ENCODE measurements at places on chromosomes 7 and 10.
A peak's percentile ranks its signal among the peaks of the same experiment; 100 is the strongest.

DNA sequence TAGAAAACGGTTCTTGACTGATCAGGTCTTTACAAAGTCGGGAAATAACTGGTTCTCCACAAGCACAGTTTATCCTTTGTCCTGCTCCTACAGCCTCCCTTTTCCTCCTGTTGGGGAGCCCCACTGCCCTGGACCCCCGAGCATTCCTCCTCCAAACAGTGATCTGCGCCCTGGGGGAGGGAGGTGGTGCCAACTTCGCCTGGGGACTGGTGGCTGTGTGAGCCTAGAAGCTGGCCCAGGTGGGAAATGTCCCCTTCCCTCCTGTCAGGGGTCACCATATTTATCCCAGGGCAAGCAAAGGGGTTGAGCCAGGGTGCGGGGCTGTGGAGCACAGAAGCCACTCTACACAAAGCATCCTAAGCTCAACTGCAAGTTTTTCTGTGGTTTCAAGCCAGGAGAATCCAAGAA is 5.2 kb downstream of the HMX3 start:
- H3K4me1 ChIP-seq = peaks cover 14% of the 10 kb centered on the region
- H3K27me3 ChIP-seq = peaks cover 96% of the 10 kb centered on the region
- no peak overlapping the region for H3K27ac ChIP-seq
- H3K36me3 ChIP-seq = no peaks in the 10 kb centered on the region

GRCh38 chr10:119575506-119575905 is 21.3 kb downstream of the TIAL1 start:
- DNase-seq = no peak
- H3K4me3 ChIP-seq = no peak overlapping the region
- peak overlapping the region; percentile 41 for H3K27ac ChIP-seq
- peaks cover 34% of the 10 kb centered on the region for H3K36me3 ChIP-seq

GRCh38 chr10:101075775-101076174 is 14.0 kb downstream of the KAZALD1 start:
- H3K27ac ChIP-seq = no peak overlapping the region
- no peak for DNase-seq
- no peaks in the 10 kb centered on the region for H3K36me3 ChIP-seq
- peaks cover 82% of the 10 kb centered on the region for H3K27me3 ChIP-seq
- H3K4me3 ChIP-seq = no peak overlapping the region
- peaks cover 23% of the 10 kb centered on the region for H3K4me1 ChIP-seq

DNA sequence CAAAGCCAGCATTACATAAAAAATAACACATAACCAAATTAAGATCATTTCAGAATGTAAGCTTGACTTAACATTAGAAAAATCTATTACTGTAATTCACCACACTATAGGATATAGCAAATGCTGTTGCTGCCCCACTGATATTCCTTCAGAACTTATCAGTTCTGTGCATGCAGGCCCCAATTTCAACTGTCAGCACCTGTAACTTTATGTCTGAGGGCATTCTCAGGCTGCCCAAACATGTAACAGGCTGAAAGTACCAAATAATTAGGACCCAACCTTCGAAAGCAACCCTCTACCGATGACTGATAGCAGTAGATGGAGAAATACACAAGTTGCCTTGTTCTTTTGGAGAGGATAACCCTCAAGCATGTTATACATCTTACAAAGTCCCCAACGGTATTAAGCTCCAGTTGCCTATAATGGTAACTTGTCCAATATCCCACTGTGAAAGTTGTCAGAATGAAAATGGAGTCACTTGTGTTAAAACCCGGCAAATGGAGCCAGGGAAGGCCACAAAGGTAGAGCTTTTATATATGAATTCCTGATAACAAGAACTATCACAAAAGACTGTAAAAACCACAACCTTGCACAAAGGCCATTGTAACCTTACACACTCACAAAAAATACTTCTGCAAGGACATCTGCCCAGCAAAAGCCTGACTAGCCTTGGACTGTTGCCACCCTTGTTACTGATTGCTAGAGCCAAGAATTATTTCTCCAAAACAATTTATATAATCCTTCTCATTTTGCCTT is 66.9 kb upstream of the ZNF746 start:
- H3K4me1 ChIP-seq = peaks cover 10% of the 10 kb centered on the region
- peaks cover 51% of the 10 kb centered on the region for H3K36me3 ChIP-seq
- no peak for DNase-seq
- H3K27me3 ChIP-seq = no peaks in the 10 kb centered on the region
- no peak overlapping the region for H3K4me3 ChIP-seq

GRCh38 chr7:155874411-155874810 is 62.1 kb upstream of the SHH start:
- H3K4me3 ChIP-seq = no peak overlapping the region
- no peak for DNase-seq
- peaks cover 25% of the 10 kb centered on the region for H3K27me3 ChIP-seq
- H3K4me1 ChIP-seq = no peaks in the 10 kb centered on the region

GRCh38 chr10:89644691-89644966 is 413 bp downstream of the PANK1 start:
- no peaks in the 10 kb centered on the region for H3K27me3 ChIP-seq
- H3K36me3 ChIP-seq = no peaks in the 10 kb centered on the region

- no peaks in the 10 kb centered on the region for H3K4me1 ChIP-seq
- no peak overlapping the region for H3K4me3 ChIP-seq
Measured at GRCh38 chr7:131284702-131285419, 42.8 kb upstream of the MKLN1 start.

DNA sequence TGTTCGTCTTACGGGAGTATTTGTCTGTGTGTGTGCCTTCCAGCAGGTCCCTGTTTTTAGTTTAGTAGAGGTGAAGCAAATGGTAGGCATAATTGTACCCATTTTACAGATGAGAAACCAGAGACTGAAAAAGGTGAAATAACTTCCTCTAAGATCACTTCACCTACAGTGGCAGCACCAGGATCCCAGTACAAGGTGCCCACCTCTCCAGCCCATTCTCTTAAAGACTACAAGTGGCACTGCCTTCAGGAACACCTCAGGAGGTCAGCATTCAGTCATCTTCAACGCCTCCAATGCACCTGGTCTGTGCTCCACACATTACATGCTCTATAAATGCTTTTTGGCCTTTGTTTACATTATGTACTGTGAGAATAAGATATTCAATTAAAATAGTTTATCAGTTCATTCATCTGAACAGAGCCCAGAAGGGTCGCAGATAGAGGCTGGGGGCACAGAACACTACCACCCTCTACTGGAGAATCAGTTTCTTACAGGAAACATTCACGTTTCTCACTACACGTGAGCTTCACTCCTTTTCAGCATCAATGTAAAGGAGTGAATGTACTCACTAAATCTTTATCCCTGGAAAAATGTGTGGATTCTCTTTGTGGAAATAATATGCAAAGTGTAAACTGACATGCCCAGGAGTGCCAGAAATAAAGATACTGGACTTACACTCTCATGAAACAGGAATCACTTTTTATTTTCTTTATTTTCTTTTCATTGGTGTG is 45.5 kb upstream of the ABLIM1 start:
- H3K4me3 ChIP-seq = no peak overlapping the region
- peaks cover 3% of the 10 kb centered on the region for H3K36me3 ChIP-seq
- no peak for DNase-seq

GRCh38 chr10:132248455-132249225 is 59.1 kb downstream of the STK32C start:
- H3K4me1 ChIP-seq = peaks cover 3% of the 10 kb centered on the region
- H3K36me3 ChIP-seq = no peaks in the 10 kb centered on the region
- peak; percentile 83 for DNase-seq
- peaks cover 18% of the 10 kb centered on the region for H3K27me3 ChIP-seq
- H3K27ac ChIP-seq = no peak overlapping the region
- H3K4me3 ChIP-seq = peak overlapping the region; percentile 70

GRCh38 chr10:14220026-14220425 is 110.7 kb downstream of the FRMD4A start:
- no peaks in the 10 kb centered on the region for H3K36me3 ChIP-seq
- peaks cover 10% of the 10 kb centered on the region for H3K4me1 ChIP-seq
- no peak overlapping the region for H3K4me3 ChIP-seq
- no peak overlapping the region for H3K27ac ChIP-seq

DNA sequence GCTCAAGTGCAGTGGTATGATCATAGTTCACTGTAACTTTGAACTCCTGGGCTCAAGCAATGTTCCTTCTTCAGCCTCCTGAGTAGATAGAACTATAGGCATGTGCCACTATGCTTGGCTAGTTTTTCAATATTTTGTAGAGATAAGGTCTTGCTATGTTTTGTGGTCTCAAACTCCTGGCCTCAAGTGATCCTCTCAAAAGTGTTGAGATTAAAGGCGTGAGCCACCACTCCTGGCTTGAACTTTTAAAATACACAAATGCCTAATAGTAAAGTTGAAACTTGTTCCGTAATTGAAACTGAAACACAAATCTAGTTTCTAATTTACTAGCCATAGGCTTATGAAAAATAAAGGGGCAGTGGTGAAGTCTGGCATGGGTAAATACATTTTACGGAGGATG is 65.7 kb downstream of the AP3M1 start:
- no peaks in the 10 kb centered on the region for H3K27me3 ChIP-seq
- no peak overlapping the region for H3K4me3 ChIP-seq
- peaks cover 4% of the 10 kb centered on the region for H3K4me1 ChIP-seq
- H3K36me3 ChIP-seq = peaks cover 19% of the 10 kb centered on the region

GRCh38 chr10:64394744-64395143 is 873.5 kb downstream of the REEP3 start:
- H3K4me1 ChIP-seq = peaks cover 8% of the 10 kb centered on the region
- no peak overlapping the region for H3K27ac ChIP-seq
- no peak for DNase-seq
- no peaks in the 10 kb centered on the region for H3K36me3 ChIP-seq
- no peak overlapping the region for H3K4me3 ChIP-seq

GRCh38 chr10:1400101-1401070 is 336.9 kb downstream of the ADARB2 start:
- no peaks in the 10 kb centered on the region for H3K36me3 ChIP-seq
- DNase-seq = no peak
- peaks cover 8% of the 10 kb centered on the region for H3K4me1 ChIP-seq
- H3K4me3 ChIP-seq = no peak overlapping the region
- H3K27me3 ChIP-seq = peaks cover 31% of the 10 kb centered on the region

- peaks cover 3% of the 10 kb centered on the region for H3K4me1 ChIP-seq
- no peak for DNase-seq
- no peak overlapping the region for H3K27ac ChIP-seq
- H3K4me3 ChIP-seq = no peak overlapping the region
- H3K27me3 ChIP-seq = no peaks in the 10 kb centered on the region
- H3K36me3 ChIP-seq = peaks cover 6% of the 10 kb centered on the region
Measured at GRCh38 chr10:75197906-75198305, 12.7 kb upstream of the VDAC2 start.

DNA sequence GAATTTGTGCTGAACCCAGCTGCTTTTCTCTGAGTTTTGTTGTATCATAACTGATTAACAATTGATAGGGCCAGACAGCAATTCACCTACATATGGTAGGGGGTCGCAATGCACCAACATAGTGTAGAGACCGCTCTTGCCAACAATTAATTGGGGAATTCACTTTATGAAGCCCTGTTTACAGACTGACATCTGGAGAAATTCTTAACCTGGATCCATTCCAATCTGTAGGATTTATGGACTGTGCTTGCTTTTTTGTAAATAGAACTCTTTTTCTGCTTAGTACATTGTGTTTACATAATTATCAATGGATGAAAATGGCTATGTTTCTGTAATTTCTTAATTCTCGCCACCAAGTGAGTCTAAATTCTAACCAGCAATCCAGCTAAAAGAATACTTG is 311.7 kb upstream of the BMPER start:
- H3K4me1 ChIP-seq = peaks cover 37% of the 10 kb centered on the region
- H3K27me3 ChIP-seq = no peaks in the 10 kb centered on the region
- H3K27ac ChIP-seq = peak overlapping the region; percentile 17
- H3K36me3 ChIP-seq = no peaks in the 10 kb centered on the region
- DNase-seq = no peak
- no peak overlapping the region for H3K4me3 ChIP-seq

DNA sequence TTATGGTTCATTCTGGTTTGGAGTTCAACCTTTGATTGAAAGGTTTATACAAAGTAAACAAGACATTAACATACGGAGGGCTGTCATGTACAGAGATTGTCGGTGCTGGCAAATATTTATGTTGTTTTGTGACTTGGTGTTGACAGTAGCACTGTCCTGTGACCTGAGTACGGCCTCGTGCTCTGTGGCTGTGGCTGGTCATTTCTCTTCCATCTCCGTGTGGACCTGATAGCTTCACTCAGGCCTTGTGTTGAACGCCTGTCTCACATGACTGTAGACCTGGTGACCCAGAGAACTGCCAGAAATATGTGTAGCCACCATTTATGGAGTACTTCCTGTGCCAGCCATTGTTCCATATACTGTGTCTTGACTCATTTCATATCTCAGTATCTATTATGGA is 311.6 kb downstream of the CCDC3 start:
- no peak overlapping the region for H3K27ac ChIP-seq
- no peak for DNase-seq
- no peaks in the 10 kb centered on the region for H3K36me3 ChIP-seq

- H3K27me3 ChIP-seq = no peaks in the 10 kb centered on the region
- DNase-seq = no peak
- H3K4me1 ChIP-seq = peaks cover 16% of the 10 kb centered on the region
- H3K4me3 ChIP-seq = no peak overlapping the region
- no peaks in the 10 kb centered on the region for H3K36me3 ChIP-seq
Measured at GRCh38 chr7:110842796-110843195, 248.1 kb upstream of the LRRN3 start.

DNA sequence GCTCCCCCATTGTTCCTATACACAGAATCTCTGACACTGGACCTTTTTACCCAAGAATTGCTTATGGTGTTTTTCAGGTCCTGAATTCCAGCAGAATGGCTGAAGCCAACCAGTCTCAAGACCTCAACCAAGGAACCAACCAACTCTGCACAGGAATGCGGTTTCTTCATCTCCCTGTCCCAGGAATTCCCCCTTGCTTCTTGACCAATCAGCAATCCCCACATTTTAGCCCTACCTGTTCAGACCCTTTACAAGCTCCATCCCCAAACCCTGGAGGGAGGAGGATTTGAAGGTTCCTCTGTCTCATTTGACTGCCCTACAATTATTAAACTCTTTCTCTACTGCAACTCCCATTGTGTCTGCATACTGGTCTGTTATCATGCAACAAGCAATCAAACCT is 35.5 kb downstream of the HIBADH start:
- DNase-seq = no peak
- no peak overlapping the region for H3K27ac ChIP-seq
- no peaks in the 10 kb centered on the region for H3K4me1 ChIP-seq
- peaks cover 39% of the 10 kb centered on the region for H3K36me3 ChIP-seq

DNA sequence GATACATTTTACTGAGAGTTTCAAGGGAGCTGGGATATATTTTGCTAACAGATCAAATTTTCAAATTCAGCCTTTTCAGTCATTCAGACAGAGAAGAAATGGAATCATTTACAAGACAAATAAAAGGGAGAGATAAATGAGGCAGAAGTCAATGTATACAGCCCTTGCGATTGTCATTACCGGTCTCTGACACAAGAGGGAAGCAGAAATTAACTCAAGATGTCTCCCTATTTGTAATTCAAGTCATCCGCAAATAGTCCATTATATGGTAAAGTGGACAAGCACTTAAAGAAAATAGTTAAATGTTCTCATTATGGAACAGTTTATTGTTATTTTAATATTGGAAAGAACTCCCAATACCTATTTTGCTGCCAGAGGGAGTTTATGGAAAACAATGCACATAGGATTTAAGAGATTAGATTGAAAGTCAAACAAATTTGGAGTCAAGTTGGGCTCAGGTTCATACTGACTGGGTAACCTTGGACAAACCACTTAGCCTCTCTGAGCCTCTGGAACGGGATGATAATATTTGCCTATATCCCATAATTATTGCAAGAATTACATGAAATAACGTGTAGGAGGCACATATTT is 89.3 kb upstream of the PRKCQ start:
- H3K27ac ChIP-seq = no peak overlapping the region
- H3K27me3 ChIP-seq = peaks cover 57% of the 10 kb centered on the region
- DNase-seq = no peak
